ENCODE measurements at places on chromosomes 1 and 21.

DNA sequence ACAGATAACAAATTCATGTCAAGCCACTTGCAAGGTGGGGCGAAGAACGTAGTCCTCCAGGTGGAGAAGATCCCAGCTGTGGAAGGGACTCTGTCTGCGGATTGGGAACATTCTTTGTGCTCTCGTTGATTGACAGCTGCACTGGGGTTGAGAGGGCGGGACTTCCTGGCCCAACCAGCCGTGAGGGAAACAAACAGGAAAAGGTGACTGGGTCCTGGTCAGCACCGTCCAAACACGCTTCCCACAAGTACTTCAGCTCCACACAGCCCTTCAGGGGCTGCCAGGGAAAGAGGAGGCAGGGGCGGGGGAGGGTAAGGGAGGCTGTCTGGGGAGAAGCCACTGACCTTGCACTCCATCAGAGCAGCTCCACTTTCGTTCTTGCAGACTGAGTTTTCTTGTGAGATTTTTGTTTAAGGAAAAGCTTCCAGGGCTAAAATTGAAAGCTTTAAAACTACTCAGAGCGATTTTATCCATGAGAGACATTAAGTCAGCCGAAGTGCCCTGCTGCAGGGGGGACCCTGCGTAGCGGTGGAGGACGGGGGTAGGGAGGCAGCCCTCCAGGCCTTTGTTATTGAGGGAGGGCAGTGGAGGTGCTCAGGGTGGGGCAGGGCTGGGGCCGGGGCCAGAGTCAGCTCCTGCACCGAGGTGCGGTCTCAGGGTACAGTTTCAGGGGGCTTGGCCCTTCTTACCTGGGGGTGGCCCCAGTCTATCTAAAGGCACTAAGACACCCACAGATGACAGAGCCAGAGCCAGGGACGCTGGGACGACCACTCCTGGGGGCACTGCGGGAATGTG lies 21.6 kb upstream of the STUM start:
- DNase-seq, result no peak

GRCh38 chr1:9388335-9389180 lies 95.9 kb downstream of the SPSB1 start:
- DNase-seq, result no peak

- DNase-seq, result no peak
Measured at GRCh38 chr1:159700312-159700711, 14.1 kb downstream of the CRP start.

DNA sequence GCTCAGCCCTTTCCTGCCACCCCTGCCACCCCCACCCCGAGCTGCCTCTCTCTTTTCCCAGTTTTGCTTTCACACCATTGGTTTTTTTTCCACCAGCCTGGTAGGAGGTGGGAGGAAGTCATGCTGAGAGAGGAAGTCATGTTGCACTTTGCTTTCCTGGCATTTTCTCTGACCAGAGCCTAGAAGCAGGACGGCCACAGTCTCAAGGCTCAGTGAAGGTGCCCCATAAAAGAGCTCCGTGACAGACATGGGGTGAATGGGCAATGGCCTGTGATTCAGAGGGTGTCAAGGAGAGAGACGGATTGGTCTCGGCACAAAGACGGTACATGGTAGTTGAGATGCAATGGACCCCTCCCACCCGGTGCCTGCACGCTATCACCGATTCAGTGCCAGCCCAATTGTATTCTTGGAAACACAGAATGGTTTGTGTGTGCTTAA lies 42.1 kb upstream of the DMRTB1 start:
- DNase-seq, result no peak

- DNase-seq, result no peak
Measured at GRCh38 chr1:162062542-162063015, 6.9 kb upstream of the NOS1AP start.

- DNase-seq, result no peak
Measured at GRCh38 chr1:67213164-67213563, 46.9 kb downstream of the IL23R start.

- no peak for DNase-seq
Measured at GRCh38 chr1:53133261-53134041, 9.0 kb downstream of the SLC1A7 start.

GRCh38 chr1:91334856-91335255 lies 69.8 kb downstream of the HFM1 start:
- DNase-seq, result no peak

- DNase-seq, result no peak
Measured at GRCh38 chr21:42298237-42298636, 17.0 kb downstream of the TFF3 start.

DNA sequence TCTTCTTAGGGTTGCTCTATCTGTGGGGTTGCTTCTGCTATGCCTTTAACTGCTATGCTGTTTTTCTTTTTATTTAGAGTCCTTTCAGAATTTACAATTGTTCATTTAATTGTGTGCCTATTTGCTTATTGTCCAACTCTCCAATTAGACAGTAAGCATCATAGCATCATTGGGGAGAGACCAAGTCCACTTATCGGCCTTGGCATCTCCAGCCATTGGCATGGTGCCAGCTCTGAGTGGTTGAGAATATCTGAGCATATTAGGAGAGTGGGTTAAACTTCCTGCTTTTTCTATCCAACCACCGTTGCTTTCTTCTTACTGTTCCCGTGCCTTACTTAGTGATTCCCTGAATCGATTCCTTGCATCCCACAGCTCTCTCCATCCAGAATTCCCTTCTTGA lies 535.0 kb downstream of the AJAP1 start:
- no peak for DNase-seq

DNA sequence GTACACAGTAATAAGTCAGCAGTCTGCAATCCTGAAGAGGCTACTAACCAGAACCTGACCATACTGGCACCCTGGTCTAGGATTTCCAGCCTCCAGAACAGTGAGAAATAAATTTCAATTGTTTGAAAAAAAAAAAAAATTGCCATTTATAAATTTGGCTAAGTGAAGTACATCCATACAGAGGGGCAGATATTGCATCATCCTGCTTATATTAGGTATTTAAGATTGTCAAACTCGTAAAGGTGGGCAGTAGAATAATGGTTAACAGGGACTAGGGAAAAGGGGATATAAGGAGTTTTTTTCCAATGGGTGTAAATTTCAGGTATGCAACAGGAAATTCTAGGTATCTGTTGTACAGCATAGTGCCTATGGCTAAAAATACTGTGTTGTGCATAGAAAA lies 1250.9 kb downstream of the BRINP3 start:
- DNase-seq, result no peak

DNA sequence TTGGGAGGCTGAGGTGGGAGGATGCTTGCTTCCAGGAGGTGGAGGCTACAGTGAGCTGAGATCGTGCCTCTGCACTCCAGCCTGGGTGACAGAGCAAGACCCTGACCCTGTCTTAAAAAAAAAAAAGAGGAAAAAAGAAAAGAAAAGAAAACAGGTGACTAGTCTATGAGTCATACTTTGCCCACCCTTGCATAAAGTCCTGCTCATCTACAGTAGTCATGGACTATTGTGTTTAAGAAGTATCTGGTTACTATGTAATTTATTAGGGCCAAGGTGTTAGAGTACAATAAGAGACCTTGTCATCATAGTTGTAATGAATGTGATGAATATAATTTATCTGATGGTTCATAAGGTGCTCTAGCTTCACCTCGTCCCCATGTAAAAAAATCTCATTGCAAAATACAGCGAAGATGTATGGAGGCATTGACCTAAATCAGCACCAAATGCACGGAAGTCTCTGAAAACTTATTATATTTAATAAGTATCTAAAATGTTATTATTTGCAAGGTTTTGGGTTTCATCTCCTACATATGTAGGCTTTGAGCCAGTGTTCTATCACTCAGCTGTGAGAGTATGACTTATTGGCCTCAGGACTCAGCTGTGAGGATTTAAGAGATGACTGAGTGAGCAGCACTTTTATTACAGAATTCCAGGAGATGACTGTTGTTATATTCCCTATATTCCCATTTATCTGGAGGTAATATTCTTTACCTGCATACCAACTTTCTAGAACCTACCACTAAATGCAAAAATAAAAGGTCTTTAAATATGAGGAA lies 19.9 kb upstream of the KCNJ6 start:
- no peak for DNase-seq

GRCh38 chr1:44554706-44555105 lies 119.6 kb downstream of the TMEM53 start:
- DNase-seq, result no peak

DNA sequence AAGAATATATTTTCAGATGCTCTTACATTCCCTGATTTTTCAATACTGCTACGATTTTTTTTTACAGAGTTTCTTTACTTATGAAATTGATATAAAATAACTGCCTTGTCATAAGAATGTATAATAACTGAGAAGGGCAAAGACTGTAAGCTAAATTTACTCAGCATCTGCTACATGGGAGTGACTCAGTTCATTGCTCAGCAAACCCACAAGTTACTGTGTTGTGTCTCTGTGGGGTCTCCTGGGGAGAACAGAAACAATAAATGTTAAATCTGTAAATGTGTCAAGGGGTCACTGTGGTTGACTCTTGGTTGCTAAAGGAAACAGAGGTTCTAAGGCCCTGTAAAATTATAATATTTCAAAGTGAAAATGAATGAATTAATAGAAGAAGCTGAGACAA lies 210.3 kb upstream of the CACYBP start:
- DNase-seq, result no peak

GRCh38 chr21:16423921-16424320 lies 694.1 kb downstream of the USP25 start:
- no peak for DNase-seq

- no peak for DNase-seq
Measured at GRCh38 chr1:162380061-162380846, 1.3 kb upstream of the C1orf226 start.
